ENCODE measurements at places on chromosomes 7 and 10. TPM values are rescaled to one million over a fixed set of nuclear protein-coding genes. Genes with fewer than 3 reads are reported as not detected.

DNA sequence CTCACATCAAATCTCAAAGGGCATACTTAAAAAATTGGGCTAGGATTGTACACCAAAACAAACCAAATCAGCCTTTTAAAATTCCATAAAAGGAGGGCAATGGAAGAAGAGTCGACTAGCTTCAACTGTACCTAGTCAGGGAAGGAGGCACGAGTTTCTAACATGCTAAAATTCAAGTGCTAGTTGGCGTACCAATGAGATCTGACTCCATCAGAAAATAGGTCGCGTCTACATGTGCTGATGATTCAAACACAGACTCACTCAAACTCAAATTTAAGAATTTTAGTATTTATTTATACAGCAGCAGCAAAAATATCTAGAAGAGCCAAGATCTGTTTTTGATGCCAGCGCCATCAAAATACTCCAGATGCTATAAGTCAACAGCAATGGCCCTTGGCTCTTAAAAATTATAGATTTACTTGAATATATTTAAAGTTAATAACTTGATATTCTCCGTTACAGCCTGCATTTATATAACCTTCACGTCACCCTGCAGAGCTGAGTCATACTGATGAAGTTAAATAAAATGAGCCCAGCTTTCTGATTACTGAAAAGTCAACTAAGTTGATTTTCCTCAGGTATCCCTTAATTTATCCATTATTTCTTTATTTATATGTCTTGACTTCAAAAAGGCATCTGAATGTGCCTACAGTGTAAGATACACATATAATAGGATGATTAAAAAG is 302.1 kb upstream of the IMMP2L start:
- no peak for DNase-seq

Gene ZNF365
- total RNA-seq, result not detected

DNA sequence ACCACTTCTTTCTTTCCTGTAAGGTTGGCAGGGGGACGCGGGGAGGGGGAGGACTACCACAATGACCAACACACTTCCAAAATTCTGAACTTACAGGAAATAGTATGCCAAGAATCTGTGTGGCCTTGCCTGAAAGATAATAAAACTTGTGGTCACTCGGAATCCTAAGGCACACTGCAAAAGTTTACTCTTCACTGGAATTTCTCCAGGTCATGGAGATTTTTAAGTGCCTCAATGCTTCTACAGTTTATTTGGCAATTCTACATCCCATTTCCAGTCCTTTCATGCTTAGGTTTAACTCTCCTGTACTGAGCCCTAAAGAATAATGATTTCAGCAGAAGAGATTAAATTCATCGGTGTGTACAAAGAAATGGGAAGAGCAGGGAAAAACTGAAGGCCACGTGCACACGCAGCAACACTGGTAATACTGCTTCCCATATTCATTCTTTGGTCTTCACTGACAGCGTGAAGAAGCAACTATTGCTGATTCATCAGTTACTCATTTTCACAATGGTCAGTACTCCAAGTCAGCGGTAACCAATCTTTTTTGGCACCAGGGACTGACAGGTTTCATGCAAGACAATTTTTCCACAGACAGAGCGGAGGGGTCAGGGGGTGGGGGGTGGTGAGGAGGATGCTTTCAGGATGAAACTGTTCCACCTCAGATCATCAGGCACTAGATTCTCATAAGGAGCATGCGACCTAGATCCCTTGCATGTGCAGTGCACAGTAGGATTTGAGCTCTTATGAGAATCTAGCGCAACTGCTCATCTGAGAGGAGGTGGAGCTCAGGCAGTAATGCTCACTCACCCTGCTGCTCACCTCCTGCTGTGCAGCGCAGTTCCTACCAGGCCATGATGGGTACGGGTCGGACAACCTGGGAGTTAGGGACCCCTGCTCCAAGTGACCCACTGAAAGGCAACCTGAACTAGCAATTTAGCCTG is 9.8 kb downstream of the LARP4B start:
- no peak for DNase-seq

- no peak for DNase-seq
These were observed 178.6 kb downstream of the EMX2 start for GRCh38 chr10:117720931-117721835.

Gene KLLN
- total RNA-seq, result 2.2 TPM

Gene GSTO2
- 0.45 TPM for total RNA-seq

- no peak for DNase-seq
These were observed 38.5 kb downstream of the UNC5B start for GRCh38 chr10:71250842-71251241.

- DNase-seq, result peak; percentile 45
These were observed 161.3 kb upstream of the PCDH15 start for GRCh38 chr10:54962134-54962900.

DNA sequence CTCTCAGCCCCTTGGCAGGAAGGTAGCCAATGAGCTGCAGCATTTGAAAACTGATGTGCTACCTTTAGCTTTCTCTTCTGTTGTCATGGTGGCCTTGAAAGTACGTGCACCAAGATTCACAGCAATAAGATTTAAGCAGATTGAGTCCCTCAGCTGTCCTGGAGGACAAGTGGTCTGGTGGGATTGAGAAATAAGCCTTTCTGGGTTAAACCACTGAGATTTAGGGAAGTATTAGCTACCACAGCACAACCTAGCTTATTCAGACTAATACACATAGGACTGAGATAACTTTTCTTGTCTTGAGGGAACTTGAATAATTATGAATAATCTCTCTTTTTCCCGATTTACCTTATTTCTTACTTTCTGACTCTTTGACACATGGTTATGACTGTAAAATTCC is 324.0 kb downstream of the PTEN start:
- DNase-seq, result no peak

- no peak for DNase-seq
These were observed 44.1 kb downstream of the NPY start for GRCh38 chr7:24328050-24328449.

Gene MRC1
- total RNA-seq, result 267 TPM

DNA sequence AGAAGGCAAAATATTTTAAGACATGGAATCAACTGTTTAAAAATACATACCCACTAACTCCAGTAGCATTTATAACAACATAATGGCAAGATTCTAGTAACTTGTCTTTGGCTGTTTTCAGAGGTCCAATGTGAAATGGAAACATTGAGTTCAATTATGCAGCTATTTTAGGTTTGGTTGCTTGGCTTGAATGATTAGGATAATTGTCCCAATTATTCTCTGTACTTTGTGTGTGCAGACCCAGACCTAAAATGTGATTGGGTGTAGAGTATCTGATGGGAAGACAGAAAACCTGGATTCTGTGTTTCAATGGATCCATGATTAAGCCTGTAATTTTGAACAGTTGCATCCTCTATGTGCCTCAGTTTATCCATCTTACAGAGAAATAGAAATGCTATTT is 392.7 kb upstream of the NFE2L3 start:
- DNase-seq, result no peak

DNA sequence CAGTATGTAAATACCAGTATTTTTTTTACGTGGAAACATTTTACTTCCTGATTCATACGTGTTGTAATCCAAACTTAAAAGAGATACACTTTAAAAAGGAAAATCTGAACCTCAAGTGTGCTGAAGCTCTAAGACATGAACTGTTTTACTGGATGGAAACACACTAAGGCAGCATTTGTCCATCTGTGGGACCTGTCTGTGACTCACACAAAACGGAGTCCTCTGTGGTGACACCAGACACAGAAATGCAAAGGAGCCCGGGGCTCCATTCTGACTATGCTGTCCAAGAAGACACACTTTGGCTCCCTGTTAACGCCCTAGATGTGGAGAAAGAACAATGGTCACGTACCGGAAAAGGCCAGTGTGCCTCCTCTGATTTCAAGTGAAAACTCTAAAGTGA is 23.9 kb downstream of the RNF133 start:
- no peak for DNase-seq

GRCh38 chr7:23941551-23941950 is 231.5 kb downstream of the STK31 start:
- no peak for DNase-seq

DNA sequence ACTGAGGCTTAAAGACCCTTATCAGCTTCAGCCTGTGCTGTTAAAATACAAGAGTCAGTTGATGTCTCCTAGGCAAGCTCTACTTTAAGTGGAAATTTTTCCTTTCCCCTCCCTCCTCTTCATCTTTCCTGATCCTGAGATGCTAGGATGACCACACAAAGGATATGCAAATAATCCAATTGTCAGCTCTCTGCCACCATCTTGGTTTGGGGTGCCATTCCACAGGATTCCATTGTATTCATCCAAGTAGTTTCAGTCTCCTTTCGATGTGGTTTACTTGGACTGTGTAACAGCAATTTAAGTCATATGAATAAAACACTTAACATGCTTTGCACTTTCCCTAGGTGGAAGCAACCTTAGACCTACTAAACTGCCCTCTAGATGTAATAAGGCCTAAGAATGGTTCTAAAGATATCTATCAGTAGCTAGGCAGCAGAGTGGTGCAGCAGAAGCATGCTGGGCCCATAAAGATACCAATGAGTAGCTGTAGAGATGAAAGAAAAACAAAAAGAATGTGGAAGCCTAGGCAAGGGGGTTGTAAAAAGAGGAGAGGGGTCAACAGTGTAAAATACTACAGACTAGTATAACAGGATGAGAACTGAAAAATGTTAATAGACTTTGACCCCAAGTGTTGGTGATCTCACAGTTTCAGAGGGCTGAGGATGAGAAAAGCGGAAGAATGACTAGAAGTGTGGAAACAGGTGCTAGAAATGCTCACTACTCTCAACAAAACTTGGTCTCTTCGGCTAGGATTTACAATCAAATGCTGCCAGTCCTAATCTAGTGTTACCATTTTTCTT is 2.4 kb upstream of the CFAP69 start:
- DNase-seq, result no peak

- DNase-seq, result no peak
These were observed 83.7 kb downstream of the EBF3 start for GRCh38 chr10:129880191-129880870.

Gene TBL2
- total RNA-seq, result 36.9 TPM

DNA sequence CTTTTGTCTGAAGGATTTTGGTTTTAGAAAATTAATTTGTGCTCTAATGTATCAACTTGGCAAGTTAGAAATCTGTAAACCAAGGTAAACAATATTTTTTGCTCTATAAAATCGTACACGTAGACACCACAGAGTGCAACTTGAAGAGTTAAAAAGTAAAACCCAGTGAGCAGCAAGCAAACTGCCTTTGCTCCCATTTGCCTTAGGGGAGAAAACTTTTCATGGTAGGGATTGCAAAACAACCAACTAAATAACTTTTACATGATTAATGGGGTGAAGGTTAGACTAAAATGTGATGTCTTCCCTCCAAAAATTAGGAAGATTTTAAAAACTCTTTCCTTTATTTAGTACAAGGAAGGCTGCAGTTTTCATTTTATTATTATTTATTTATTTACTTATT is 224.2 kb upstream of the LYZL1 start:
- DNase-seq, result no peak

DNA sequence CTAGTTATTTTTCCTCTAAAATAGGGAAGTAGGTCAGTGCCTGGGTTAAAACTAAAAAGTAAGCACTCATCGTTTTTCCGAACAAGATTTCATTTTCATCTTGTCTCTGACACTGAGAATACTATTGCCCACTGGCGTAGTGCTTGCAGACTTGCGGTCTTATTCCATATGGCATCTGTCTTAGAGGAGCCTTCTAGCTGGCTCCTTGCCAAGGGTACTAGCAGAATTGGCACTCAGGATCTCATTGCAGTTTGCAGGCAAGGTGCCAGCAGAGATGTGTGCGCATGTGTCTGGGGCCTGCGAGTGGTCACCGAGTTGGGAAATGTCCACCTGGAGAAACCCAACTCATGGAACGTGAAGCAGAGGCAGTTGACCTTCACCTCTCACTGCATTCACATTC is 143.4 kb downstream of the CELF2 start:
- DNase-seq, result no peak

Gene WIPF3
- total RNA-seq, result 1.4 TPM

Gene MYO1G
- total RNA-seq, result 8.7 TPM

- peak; percentile 68 for DNase-seq
These were observed 85.5 kb downstream of the GLRX3 start for GRCh38 chr10:130221456-130222375.

DNA sequence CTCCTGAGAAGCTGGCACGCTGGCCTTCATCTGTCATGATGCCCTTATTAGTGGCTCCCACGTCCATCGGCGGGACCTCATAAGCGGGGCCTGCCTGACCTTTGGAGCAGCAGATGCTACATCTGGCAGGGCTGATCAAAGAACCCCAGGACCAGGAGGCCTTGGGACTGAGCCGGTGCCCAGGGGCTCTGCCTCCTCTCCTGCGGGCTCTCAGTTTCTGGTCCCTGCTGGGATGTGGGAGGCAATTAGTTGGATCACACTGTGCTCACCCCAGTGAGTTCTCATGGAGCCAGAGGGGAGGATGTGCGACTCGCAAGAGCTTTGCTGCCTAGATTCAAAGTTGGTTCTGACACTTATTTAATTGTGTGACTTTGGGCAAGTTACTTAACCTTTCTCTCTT is 28.7 kb upstream of the SFRP5 start:
- no peak for DNase-seq

GRCh38 chr7:14793151-14793550 is 109.4 kb downstream of the DGKB start:
- no peak for DNase-seq

Gene SLC26A3
- total RNA-seq, result 0.45 TPM

- no peak for DNase-seq
These were observed 99.6 kb downstream of the ZMYND11 start for GRCh38 chr10:234708-235406.

GRCh38 chr10:114025611-114026130 is 18.0 kb upstream of the ADRB1 start:
- no peak for DNase-seq

- DNase-seq, result no peak
These were observed 57.0 kb upstream of the GPR158 start for GRCh38 chr10:25117757-25118156.

GRCh38 chr7:109126404-109127050 is 556.9 kb downstream of the DNAJB9 start:
- no peak for DNase-seq

Gene RBP3
- total RNA-seq, result not detected

DNA sequence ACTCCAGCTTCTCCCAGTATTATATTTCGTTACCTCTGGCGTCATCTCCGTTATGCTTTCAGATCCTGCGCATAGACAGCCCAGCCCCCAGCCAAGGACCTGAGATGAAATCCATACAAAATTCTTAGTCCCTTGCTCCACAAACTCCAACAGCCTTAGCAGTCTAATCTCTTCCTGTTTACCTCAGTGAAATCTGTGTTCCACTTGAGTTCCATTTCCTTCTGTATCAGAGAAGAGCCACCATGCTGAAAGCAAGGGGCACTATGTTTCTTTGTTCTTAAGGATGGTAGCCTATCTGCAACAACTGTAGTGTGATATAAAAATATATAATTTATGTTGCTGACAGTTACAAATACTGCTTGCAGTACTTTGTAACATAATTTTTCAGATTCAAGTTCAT is 59.8 kb downstream of the PTEN start:
- DNase-seq, result no peak

Gene ASZ1
- total RNA-seq, result not detected

All from mesenteric fat pad (tissue), 1 donor.